ENCODE measurements at places on chromosomes 7 and 10.

GRCh38 chr7:47153576-47153975, 428.3 kb downstream of the TNS3 start:
- H3K27me3 ChIP-seq: no peaks in the 10 kb centered on the region
- no peaks in the 10 kb centered on the region for H3K36me3 ChIP-seq
- no peak overlapping the region for H3K4me3 ChIP-seq
- no peaks in the 10 kb centered on the region for H3K4me1 ChIP-seq
- no peak overlapping the region for H3K27ac ChIP-seq

DNA sequence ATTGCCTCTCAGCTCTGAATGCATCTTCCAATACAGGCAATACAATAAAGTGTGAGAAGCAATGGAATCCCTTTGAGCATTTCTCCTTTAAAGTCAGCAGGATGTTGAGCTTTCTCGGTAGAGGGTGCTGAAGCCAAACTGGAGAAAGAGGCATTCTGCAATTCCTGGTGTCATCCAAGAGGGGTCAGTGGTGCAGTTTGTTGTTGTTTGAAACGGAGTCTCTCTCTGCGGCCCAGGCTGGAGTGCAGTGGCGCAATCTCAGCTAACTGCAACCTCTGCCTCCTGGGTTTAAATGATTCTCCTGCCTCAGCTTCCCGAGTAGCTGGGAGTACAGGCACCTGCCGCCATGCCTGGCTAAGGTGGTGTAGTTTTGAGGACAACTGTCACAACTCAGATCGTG, 486.5 kb downstream of the CALN1 start:
- DNase-seq: no peak
- H3K36me3 ChIP-seq: no peaks in the 10 kb centered on the region
- no peak overlapping the region for H3K27ac ChIP-seq
- H3K4me3 ChIP-seq: no peak overlapping the region
- H3K4me1 ChIP-seq: no peaks in the 10 kb centered on the region

GRCh38 chr10:78386509-78386908, 352.8 kb downstream of the RPS24 start:
- H3K4me3 ChIP-seq: no peak overlapping the region
- no peaks in the 10 kb centered on the region for H3K4me1 ChIP-seq
- H3K27ac ChIP-seq: no peak overlapping the region
- no peaks in the 10 kb centered on the region for H3K36me3 ChIP-seq
- peaks cover 2% of the 10 kb centered on the region for H3K27me3 ChIP-seq

DNA sequence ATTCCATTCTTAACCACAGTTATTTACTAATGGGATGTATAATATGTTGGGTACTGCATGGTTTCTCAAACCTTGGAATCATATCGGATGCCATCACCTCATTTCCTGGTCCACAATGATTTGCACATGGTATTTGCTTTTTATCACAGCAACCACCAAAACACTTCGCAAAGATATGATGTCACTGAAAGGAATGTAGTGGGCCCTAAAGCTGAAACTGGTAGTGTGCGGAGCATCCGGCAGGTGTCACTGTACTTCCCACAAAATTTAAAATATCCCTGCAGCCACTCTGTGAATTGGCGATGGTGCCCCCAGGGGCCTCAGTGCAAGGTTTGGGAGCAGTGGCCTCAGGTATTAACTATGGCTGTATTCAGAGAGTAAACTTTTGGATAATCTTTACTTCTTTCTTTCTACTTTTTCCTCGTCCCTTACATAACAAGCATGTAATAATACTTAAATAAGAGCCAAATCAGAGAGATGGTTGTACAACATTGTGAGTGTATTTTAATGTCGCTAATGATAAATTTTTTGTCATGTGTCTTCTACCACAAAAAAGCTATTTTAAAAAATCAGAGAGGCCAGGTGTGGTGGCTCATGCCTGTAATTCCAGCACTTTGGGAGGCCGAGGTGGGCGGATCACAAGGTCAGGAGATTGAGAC, 66.2 kb downstream of the FAM241B start:
- no peak overlapping the region for H3K4me3 ChIP-seq
- peaks cover 8% of the 10 kb centered on the region for H3K27me3 ChIP-seq
- no peak overlapping the region for H3K27ac ChIP-seq
- H3K4me1 ChIP-seq: no peaks in the 10 kb centered on the region
- H3K36me3 ChIP-seq: no peaks in the 10 kb centered on the region

GRCh38 chr7:105198223-105198622, 184.2 kb downstream of the KMT2E start:
- no peak overlapping the region for H3K4me3 ChIP-seq
- no peak overlapping the region for H3K27ac ChIP-seq
- H3K27me3 ChIP-seq: no peaks in the 10 kb centered on the region
- no peak for DNase-seq
- peaks cover 11% of the 10 kb centered on the region for H3K4me1 ChIP-seq
- H3K36me3 ChIP-seq: peaks cover 27% of the 10 kb centered on the region

DNA sequence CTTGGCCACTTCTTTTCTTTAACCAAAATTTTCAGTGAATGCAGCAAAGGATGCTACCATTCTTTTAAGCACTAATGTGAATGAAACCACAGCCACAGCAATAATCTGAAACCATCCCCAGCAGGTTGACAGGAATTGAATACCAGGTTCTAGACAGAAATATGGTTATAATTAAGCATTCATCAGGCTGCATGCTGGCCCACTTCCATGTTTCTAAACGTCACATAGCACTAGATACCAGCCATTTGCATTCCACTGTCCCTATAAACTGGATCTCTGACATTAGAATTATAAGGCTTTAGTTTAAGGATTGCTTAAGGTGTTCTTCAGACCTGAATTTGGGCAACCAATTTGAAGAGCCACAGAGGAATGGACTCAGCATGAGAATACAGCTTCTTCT, 340.8 kb upstream of the KLF6 start:
- peaks cover 40% of the 10 kb centered on the region for H3K4me1 ChIP-seq
- no peaks in the 10 kb centered on the region for H3K27me3 ChIP-seq
- H3K4me3 ChIP-seq: no peak overlapping the region
- DNase-seq: no peak

GRCh38 chr7:117630907-117631564, 151.2 kb downstream of the CFTR start:
- H3K27ac ChIP-seq: no peak overlapping the region
- peaks cover 6% of the 10 kb centered on the region for H3K4me1 ChIP-seq
- no peak for DNase-seq

DNA sequence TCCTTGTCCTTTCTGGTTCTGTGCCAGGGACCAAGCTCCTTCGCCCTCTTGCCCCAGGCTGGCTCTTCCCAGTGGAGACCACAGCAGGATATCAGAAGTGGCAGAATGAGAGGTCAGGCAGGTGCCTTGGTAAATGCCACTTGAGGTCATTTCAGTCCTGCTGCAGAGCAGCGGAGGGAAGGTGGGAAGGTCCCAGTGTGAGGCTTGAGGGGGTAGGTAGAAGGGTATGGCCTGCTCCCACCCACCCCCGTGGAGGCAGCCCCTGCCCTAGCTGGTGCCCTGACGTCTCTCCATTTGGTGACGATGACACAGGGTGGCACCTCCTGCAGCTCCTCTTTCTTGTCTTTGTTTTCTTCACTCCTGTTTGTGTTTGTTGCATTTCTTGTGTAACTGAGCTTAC, 538.8 kb downstream of the TCERG1L start:
- H3K27me3 ChIP-seq: no peaks in the 10 kb centered on the region
- no peaks in the 10 kb centered on the region for H3K4me1 ChIP-seq
- H3K36me3 ChIP-seq: no peaks in the 10 kb centered on the region
- no peak overlapping the region for H3K4me3 ChIP-seq

DNA sequence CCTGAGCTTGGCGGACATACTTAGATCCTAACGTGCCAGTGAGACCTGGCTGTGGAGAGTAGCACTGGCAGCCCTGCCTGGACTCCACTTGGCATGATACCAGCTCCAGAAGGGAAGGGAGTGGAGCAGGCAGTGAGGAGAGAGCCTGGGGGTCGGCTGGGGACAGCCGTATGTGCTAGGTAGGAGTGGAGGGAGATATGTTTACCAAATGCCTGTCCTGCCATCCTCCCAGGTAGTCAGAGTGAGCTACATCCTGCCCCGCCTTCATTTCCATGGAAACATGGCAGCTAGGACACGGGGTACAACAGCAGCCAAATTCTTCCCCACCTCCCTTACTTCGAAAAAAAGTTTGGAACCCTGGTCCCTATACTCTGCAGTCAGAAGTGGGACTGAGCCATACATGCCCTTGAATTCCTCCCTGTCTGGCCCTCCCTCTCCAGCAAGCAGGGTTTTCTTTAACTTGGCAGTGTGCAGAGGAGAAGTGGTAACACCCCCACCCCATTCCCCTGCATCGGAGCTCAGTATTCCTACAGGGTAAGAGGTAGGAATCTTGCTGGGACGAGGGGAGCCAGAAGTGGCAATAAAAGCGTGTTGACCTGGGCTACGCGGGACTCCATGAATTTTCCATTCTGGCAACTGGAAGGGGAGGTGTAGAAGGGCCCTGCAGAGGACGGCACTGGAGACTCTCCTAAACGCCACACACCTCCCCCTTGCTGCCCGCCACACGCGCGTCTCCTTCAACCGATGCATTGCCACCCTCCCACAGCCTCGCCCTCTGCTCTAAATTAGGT, 20.0 kb upstream of the SMO start:
- no peak for DNase-seq
- H3K27me3 ChIP-seq: peaks cover 21% of the 10 kb centered on the region
- H3K4me3 ChIP-seq: peak overlapping the region; percentile 56

- H3K27me3 ChIP-seq: peaks cover 8% of the 10 kb centered on the region
- no peaks in the 10 kb centered on the region for H3K36me3 ChIP-seq
- no peak for DNase-seq
These were observed 325.5 kb upstream of the C7orf33 start for GRCh38 chr7:148264933-148265557.

DNA sequence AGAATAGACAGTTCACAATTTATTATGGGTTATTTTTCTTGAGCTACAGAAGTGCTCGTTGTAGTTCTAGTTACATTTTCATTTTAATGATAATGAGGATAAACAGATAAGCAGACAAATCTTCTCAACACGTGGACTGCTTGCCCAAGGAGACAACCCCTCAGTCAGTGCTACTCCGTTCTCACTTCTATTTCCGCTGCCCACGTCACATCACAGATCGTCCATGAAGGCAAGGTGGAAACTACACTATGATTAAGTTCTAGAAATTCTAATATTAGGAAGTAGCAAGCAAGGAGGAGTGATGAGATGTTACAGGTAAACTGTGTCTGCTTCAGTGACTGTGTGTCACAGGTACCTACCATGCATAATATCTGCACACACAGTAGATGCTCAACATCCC, 210.5 kb downstream of the CHCHD3 start:
- no peaks in the 10 kb centered on the region for H3K27me3 ChIP-seq
- H3K27ac ChIP-seq: no peak overlapping the region
- no peak overlapping the region for H3K4me3 ChIP-seq
- no peaks in the 10 kb centered on the region for H3K36me3 ChIP-seq

GRCh38 chr10:119368991-119369869, 161.9 kb downstream of the GRK5 start:
- H3K36me3 ChIP-seq: no peaks in the 10 kb centered on the region
- no peak overlapping the region for H3K4me3 ChIP-seq
- no peak for DNase-seq
- H3K27me3 ChIP-seq: no peaks in the 10 kb centered on the region
- H3K27ac ChIP-seq: no peak overlapping the region

Data from activated T-helper 2 cell treated with anti-CD3 and anti-CD28 coated beads, Interferon-gamma antibody, Interleukin-2, Interleukin-4, amounts not matched to agents 10 μg/mL and 5 μg/mL and 100 μg/mL, durations not matched to agents 14 hours and 24 hours and 36 hours (primary cell).